ENCODE measurements at places on chromosomes 5 and 9.
A peak's percentile ranks its signal among the peaks of the same experiment; 100 is the strongest.

DNA sequence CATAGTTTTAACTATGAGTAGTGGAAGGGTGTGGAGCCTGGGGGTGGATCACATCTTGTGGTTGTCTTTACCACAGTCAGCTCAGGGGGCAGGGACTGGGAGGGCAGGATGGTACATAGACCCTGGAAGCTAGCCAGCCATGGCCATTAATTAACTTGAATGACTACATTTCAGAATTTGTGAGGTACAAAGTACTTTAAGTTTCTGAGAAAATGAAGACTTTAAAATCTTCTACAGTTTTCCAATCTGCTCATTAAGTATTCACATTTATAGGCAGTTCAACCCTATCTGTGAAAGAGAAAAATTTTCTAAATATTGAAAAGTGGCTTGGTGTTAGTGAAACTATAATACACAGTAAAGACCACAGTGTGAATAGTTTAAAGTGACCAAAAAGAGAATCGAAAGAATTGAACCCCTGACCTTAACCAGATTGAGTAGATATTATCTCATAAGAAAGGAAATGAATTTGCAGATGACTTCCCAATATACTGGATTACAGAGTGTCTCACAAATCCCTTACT is 234.2 kb upstream of the MEF2C start:
- no peak for DNase-seq

GRCh38 chr9:20693068-20693467 is 9.0 kb downstream of the FOCAD start:
- no peak for DNase-seq

DNA sequence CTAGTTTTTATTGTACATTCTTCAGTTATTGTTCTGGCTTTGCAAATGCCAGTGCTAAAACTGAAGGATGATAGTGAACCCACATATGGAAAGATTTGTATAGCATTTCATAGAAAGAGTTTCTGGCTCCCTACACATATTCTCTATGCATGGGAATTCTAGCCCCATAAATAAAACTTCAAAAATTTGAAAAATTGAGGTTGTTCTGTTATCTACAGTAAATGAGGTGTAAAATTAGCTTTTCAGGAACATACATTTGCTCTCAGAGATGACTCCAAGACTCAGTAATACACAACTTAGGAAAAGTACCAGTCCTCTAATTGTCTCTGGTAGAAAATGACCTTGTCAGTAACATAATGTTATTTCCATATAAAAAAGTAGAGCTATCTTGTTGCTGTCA is 80.2 kb upstream of the DPYSL3 start:
- DNase-seq: no peak

DNA sequence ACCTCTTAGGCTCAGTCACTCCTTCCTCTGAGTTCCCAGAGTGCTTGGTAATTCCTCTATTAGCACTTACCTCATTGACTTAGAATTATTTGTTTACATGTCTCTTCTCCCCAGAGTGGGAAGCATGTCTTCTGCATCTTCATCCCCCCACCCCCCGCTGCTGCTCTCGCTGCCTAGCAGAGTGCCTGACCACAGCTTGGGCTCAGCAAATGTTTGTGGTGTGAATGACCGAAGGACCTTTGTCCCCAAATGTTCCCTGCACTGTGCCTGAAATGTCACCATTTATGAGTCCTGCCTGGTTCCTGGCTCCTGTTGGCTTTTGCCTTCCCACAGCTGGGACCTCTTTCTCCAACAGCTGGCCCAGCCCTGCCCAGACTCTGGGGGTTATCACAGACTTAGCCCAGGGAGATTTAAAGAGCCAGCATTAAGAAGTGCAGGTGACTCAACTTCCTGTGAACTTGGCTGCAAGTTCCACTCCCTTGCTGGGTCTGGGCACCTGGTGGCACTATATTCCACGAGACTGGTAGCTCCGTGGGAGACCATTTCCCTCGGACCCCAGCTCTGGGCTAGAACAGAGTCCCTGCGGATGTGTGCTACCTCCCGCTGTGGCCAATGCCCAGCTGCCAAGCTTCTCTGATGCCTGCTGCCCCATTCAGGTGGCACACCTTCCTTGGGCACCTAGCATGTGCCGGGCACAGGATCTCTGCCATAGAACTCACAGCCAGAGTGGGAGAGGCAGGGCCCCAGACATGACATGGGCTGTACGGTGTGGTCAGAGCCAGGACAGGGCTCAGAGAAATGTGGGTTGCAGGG is 1.8 kb upstream of the HMCN2 start:
- DNase-seq: peak; percentile 58

GRCh38 chr5:45772402-45772801 is 76.2 kb upstream of the HCN1 start:
- DNase-seq: no peak

- no peak for DNase-seq
Measured at GRCh38 chr5:181192337-181193046, 12.5 kb downstream of the TRIM7 start.

- no peak for DNase-seq
Measured at GRCh38 chr5:35438288-35438687, 179.4 kb upstream of the SPEF2 start.

DNA sequence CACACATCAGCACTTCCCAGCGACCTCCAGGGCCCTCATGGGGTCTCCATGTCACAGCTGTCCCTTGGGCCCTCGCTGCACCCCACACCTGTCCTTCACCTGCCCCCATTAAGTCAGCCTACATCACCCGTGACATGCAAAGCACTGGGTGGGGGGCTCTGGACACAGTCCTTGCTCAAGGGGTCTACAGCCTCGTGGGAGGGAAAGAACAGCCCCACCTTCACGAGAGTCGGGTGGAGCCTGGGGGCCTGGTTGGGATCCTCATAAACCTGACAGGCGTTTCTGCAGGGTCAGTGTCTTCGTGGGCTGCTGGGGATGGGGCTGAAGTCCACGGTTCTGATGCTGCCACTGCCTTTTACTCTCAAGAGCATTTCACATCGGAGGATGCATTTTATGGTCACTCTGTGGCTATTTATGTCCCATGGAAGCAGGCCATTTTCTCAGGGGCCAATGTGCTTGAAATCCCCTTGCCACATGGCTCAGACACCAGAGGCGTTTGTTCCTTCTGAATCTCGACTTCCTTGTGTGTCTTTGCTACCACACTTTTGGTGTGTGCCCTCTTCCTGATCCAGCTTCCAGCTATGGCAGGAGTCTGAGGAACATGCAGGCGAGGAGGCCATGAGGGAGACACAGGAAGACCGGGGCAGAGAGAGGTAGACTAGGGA is at the start of gene OR2V1:
Gene OR2V1, minus strand, starts transcription at position 338 of the 665 bp plus-strand sequence. CDS start 5,865 bp downstream, outside the sequence.
- DNase-seq: no peak

DNA sequence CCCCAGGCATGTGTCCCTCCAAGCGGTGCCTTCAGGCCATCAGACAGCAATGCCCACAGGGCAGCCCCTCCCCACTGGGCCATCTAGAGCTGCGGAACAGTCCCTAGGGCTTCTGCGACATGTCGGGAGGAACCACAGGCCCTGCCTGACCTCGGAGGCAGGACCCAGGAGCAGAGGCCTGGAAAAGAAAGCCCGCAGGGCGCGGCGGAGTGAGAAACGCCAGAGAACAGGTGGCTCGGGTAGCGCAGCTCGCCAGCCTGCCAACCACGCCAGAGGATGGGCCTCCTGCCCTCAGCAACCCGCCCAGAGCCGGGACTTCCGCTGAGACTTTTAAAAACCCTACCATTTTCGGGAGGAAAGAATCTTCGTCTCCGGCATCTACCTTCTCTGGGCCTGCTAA is 715 bp downstream of the LCN8 start:
- no peak for DNase-seq

DNA sequence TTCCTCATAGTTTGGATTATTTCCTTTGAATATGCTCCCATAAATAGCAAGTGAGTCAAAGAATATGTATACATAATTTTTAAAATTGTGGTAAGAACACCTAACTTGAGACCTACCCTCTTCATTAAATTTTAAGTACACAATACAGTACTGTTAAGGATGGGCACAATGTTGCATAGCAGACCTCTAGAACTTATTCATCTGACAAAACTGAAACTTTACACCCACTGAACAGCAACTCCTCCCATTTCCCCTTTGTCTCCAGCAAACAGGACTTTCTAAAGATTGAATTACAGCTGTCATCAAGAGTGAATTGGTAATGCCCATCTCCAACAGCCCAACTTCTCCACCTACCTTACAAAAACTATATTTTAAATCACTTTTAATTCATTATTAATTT is 388.9 kb downstream of the HTR1A start:
- DNase-seq: no peak

GRCh38 chr5:144788556-144788955 is 617.9 kb downstream of the KCTD16 start:
- no peak for DNase-seq

DNA sequence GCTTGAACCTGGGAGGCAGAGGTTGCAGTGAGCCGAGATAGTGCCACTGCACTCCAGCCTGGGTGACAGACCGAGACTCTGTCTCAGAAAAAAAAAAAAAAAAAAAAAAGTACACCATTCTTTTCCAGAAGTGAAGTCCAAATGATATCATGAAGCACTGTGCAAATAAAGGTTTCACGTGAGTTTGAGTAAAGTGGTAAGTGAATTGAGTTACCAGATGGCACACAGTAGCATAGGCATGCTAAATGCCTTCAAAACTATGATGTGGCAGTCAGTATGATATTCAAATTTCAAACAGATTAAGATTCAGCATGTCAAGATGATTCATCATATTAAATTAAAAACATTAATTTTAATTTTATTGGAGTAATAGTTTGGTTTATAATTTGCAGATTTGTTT is 195.2 kb downstream of the TAF11L14 start:
- DNase-seq: no peak

DNA sequence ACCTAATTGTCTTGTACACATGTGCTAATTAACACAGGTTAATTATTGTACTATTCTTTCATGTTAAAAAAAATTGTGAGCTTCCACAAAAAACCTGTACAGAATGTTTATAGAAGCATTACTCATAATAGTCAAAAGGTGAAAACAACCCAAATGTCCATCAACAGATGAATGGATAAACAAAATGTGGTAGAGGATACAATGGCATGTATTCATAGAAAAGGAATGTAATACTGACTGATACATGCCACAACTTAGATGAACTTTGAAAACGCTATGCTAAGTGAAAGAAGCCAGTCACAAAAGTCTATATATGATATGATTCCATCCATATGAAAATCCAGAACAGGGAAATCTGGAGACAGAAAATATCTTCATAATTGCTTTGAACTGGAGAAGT is 25.6 kb downstream of the RRAGA start:
- no peak for DNase-seq

- DNase-seq: no peak
Measured at GRCh38 chr9:137354845-137355760, 53.0 kb upstream of the NRARP start.

DNA sequence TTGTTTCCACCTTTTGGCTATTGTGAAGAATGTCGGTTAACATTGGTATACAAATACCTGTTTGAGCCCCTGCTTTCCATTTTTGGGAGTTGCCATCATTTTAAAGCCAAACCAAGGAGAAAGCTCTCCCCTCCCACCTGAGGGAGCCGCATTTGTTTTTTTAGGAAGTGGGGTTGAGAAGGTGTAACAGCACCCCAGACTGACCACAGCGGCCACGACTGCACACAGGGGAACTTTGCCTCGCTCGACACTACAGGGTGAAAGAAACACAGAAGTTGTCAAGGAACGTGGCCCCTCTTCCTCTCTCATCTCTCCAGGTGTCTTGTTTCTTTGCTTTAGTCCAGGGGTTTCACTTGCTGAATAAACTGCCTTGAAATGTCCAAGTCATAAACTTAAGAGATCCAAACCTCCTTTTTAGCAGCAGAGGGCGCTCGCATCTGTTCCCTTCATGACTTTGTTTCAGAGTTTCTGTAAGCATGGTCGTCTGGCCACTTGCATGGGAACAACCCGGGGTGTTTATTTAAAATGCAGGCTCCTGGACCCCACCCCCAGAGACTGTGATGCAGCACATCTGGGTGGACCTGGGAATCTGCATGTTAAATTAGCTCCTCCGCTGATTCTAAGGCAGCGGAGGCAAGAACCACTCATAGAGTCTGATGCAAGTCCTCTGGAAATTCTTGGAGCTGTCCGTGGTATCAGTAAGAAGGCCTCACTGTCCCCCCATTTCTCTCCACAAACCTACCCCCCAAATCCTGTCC is 2.1 kb upstream of the TTLL11 start:
- DNase-seq: no peak

DNA sequence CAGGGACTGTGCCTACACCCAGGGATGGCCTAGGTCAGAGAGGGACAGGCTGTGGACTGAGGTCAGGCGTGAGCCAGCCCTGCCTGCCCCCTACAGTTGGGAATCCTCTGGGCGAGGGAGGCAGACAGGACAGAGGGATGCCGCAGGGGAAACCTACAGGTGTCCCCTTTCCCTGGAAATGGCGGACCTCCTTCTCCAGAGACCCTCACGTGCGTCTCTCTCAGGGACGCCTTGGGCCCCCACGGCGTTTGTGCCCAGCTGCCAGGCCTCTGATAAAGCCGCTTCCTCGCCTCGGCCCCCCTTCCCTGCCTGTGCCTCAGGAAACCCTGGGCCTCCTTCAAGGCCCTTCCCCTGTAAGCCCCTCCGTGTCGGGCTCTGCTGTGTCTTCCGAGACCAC is 129.3 kb downstream of the RXRA start:
- DNase-seq: no peak

- DNase-seq: no peak
Measured at GRCh38 chr9:89357331-89358197, 39.3 kb downstream of the SECISBP2 start.

DNA sequence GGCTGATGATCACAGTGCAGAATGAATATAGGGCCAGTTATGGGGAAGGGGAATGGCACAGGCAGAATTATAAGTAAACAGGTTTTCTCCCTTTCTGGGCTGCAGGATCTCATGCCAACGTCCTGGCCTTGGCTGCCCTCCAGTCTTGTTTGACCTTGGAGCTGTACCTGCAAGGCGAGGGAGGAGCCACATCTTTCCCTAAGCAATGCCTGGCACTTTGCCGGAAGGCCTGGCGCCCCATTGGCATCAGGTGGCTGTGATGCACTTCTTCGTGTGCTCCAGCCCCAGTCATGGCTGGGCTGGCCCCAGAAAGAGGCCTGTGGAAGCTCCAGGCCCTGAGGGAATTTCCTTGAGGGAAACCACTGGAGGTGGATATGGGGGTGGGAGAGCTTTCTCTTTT is 16.7 kb upstream of the IQGAP2 start:
- no peak for DNase-seq

- DNase-seq: peak; percentile 39
Measured at GRCh38 chr5:13740471-13740870, 204.0 kb downstream of the DNAH5 start.

DNA sequence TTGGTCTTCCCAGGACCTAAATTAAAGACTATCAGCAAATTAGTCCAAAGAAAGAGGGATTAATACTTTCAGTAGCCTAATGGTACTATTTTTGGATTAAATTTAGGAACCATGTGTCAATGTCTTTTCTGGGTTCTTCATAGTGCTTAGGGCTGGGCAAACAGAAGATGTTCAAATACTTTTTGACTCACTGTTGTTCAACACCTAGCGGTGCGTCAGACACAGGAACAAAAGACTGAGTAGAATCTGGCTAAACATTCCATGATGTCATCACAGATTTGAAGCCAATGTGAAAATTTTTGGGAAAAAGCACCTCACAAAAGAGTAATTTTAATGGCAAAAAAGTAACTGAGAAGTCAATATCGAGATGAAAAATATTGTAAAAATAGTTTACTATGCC is 544.4 kb downstream of the EFNA5 start:
- DNase-seq: no peak

GRCh38 chr9:1881708-1882295 is 133.3 kb upstream of the SMARCA2 start:
- DNase-seq: no peak
